ENCODE measurements at places on chromosomes 1 and 21.

GRCh38 chr21:28608646-28609045 lies 384.0 kb downstream of the LTN1 start:
- no peak for DNase-seq

DNA sequence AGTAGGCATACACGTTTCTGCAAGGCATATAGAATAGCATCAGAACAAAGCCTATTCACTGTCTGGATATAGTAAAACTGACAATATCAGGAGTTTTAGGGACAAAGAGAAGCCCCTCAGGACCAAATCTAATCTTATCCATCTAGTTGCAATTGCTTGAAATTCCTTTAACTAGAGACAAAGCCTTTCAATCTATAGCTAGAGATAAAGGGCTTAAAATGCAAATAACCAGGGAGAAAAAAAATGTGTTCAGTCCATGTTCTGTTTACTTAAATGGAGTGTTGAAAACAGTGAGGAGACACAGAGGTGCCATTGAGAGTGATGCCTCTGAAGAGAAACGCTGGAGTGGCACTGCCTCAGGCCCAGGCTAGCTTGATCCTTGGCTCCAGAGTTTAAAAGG lies 286.1 kb downstream of the DPYD start:
- DNase-seq: no peak

DNA sequence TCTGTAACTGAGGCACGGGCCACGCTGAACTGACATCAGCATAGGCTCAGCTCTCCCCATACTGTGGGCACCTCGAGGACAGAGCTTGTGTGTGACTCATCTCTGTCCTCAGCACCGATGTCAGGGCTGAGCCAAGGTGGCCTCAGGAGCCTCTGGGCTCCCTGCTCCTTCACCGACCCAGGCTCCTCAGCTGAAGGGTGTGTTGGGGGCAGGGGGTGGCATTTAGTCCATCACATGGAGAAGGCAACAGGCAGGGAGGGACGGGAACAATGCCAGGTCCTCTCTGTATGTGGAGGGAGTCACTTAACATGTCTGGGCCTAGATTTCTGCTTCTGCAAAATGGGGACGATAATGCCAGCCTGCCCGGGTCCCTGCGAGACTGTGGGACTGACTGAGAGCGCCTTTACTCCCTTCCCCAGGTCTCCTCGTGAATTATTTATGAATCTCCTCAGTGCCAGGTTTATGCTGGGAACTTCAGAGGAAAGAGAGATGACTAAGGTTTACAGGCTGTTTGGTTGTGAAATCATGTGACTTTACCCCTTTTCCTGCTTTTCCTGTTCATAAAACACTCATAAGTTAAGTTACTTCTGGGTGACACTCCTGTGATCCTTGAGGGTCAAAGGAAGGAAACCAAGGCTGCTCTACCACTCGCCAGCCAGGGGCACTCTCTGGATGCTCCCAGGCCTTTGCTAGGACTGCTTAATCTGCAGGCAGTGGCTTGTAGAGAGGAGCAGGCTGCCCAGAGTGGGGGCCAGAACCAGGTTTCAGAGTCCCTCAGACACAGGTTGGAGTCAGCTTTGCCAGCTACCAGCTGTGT lies 16.2 kb downstream of the TTC39A start:
- no peak for DNase-seq

DNA sequence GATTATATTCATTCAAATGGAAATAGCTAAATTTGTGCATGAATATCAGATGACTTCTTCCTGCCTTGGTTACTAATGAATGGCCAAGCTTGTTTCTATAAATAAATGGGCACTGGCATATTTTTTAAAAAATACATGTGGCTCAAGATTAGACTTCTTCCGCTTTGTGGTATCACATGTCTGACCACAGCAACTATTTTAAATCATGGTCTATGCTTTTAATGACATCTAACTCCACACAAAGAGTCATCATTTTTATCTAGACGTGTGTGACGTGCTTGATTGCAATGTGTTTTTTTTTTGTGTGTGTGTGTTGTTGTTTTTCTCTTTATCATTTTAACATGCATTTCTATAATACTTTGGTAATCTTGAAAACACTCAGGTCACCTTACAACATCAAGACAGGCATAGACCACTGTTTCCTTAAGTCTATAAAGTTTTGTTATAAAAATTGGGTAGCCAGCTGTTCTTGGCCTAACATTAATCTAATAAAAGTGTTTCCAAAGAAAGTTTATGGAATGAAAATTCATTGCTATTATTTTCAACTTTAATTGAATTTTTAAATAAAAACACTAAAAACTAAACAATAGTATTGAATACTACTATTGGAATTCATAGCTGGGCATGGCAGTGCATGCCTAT lies 29.5 kb downstream of the RGS1 start:
- peak; percentile 96 for DNase-seq

DNA sequence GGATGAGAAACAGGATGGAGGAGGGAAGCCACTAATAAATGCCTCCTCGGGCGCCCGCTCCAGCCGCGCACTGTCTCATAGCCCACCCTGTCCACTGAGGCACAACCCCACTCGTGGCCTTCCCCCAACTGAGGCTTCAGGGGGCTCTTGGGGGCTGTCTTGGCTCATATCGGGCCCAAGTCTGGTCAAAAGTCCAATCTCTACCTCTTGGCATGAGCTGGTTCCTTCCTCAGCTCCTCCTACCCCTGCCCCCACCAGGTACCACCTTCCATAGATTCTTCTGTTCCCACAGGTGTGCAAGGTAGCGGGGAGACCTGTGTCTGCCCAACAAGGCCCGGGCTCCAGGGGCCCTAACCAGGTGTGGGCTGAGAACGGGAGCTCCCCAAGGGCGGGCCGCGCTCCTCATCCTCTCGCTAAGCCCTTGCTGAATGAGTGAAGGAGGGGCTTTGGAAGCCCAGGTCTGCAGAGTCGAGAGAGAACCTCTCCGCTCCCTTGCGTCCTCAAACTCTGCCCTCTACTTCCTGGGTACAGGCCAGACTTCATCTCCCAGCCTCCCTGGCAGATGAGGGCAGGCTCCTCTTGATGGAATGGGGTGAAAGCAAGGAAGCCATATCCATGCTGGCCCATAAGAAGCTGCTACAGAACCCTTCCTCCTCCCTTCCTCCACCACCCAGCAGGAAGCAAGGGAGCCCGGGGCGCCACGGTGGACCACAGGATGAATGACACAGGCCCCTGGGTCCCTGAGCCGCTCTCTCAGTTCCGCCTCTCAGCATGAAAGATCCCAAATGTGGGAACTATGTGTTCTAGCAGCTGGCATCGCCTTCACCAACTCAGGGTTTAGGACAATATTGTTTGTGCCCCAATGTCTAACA lies 74.7 kb downstream of the PSMG1 start:
- DNase-seq: no peak

DNA sequence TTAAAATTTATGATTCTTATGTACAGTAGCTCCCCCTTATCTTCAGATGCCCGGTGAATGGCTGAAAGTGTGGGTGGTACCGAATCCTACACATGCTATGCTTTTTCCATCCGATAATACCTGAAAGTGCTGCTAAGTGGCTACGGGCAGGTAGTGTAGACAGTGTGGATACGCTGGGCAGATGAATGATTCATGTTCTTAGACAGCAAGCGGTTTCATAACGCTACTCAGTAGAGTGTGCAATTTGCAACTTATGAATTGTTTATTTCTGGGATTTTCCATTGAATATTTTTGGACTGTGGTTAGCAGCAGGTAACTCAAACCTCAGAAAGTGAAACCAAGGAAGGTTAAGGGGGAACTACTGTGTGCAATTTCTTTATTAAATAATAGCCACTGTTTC lies 7.5 kb downstream of the PCP4 start:
- DNase-seq: no peak

DNA sequence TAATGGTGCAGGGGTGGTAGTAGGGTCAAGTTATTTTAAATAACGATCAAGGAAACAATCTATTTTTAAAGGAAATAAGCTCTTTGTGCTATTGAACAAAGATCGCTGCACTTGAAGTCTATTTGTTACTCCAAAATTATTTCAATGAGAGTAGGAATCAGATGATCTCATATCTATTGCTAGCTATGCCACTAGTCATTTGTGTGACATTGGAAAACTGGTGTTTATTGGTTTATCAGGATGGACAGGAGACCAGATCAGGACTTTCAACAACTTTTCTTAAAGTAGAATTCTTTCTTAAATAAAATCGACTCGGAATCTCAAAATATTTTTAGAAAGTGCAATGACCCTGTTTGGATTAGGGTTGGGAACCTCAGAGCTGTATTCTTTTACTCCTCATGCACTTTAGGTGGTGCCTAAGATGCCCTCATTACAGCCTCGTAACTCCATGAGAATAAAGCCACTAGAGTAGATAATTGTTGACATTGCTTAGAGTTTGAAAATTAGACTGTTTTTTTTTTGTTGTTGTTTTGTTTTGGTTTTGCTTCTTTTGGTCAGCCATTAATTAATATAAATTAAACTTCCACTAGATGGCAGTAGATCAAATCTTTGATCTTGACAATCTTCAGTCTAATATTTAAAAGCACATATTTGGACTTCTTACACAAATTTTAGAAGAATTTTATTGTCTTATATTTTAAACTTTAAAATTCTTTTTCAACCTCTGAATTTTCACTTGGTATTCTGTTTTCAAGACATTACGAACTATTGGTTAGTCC lies 352.4 kb downstream of the USP25 start:
- peak; percentile 22 for DNase-seq

DNA sequence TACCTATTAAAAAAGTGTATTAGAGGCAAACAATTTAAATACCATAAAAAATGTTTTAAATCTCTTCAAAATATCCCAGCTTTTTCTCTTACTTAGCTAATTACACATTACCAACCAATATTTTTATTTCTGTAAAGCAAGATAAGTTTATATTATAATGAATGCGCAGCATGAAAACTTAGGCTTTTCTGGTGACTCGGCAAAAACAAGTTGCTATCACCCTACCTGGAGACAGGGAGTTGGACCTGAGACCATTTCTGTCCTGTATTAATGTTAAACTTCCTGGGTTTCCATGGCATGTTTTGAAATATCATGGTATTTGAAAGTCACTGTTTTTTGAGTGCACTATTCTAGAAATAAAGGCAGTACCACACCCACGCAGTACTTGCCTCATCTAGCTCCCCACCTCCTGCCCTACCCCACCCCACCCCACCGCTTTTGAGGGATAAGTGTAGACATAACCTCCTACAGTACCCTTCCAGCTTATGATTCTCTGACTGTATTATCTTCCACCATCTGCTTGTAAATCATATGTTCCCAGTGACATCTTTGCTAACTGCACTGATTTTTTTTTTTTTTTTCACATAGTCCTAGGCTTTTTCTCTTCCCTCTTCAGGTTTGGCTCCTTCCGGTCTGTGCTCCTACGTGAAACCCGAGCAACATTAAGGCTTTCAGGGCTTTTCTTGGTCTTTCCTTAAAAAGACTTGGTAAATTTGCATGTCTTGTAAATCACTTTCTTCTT lies 77.5 kb downstream of the PHTF1 start:
- no peak for DNase-seq

DNA sequence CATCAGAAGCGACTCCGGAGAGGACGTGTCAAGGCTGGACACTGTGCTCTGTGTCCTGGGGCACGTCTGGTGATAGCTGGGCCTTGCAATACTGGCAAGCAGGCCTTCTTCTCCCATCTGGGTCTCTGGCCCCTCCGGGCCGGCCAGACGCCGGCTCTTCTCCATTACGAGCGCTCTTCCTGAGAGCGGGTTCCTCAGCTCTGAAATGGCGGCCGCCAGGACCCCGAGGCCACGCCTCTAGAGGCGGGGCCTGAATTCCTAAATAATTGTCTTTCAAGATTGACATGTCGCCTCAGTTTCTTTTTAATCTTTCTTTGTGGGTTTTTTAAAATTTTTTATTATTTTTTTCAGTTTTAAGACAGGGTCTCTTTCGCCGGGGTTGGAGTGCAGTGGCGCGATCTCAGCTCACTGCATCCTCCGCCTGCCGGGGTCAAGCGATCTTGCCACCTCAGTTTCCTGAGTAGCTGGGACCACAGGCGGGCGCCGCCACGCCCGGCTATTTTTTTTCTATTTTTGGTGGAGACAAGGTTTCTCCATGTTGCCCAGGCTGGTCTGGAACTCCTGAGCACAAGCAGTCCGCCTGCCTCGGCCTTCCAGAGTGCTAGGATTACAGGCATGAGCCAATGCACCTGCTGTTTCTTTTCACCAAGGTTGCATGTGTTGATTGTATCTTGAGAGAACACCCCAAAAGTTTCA lies 9.2 kb downstream of the RNF2 start:
- no peak for DNase-seq

DNA sequence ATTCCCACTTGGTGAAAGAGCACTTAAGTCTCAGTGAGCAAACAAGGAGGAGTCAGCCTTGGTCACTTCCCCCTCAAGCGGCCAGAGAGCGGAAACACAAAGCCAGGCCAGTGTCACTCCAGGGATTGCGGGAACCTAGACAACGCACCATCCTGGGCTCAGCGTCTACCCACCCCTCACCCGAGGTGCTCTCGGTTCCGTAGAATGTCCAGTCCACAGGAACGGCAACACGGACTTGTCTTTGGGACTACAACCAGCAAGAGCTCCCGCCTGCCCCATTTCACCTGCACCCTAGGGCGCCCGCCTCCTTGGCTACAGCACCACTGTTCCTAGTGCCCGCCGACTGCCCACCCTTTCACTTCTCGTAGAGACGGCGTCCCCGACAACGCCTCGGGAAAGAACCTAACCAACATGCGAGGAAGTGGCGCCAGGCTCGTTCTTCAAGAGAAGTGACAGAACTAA lies 509 bp downstream of the GDAP2 start:
- peak; percentile 62 for DNase-seq

DNA sequence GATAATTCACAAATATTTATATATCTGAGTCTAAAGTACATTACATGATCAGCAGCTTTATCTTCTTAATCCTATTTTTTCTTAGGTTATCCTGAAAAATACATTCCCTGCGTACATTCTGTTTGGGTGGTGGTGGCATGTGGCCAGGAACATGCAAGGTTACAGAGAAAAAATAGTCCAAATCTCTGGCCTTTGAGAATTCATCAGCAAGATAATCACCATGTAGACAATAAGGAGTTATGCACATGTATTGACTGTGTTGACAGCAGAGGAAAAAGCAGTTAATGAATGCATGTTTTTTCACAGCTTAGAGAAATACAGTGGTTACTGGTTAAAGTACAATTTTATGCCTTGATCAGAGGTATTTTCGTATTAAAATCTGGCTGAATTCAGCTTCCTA lies 49.0 kb downstream of the ABCA4 start:
- no peak for DNase-seq

- DNase-seq: no peak
Observed at GRCh38 chr1:228009116-228009827, 2.5 kb downstream of the WNT3A start.
